Astrocyte of the cerebellum (primary cell): ENCODE measurements at places on chromosomes 11 and 22.

DNA sequence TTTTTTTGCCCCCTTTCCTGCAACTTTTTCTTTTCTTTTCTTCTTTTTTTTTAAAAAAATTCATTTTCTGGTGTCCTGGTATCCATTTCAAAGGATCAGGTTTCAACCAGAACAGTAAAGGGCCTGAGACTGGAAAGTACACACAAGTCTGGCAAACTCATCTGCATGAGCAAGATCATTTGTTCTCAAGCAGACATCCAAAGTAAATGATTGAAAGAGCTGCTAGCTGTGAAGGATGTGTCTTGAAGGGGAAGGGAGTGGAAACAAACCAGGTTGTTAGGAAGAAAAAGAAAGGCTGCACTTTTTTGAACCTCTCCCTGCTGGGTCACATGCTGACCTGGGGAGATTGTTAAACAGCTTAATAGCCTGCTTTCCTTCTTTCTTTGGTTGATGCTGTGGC, 5.3 kb downstream of the YAP1 start:
- no peak for DNase-seq

- no peak for DNase-seq
Observed at GRCh38 chr11:16408619-16409018, 52.3 kb upstream of the SOX6 start.

- DNase-seq = no peak
Observed at GRCh38 chr11:94199136-94200130, 70.8 kb downstream of the PANX1 start.

- DNase-seq = peak; percentile 36
Observed at GRCh38 chr11:46370253-46370652, 11.2 kb upstream of the MDK start.

GRCh38 chr22:20438678-20439492, 1.3 kb upstream of the SCARF2 start:
- DNase-seq = no peak

DNA sequence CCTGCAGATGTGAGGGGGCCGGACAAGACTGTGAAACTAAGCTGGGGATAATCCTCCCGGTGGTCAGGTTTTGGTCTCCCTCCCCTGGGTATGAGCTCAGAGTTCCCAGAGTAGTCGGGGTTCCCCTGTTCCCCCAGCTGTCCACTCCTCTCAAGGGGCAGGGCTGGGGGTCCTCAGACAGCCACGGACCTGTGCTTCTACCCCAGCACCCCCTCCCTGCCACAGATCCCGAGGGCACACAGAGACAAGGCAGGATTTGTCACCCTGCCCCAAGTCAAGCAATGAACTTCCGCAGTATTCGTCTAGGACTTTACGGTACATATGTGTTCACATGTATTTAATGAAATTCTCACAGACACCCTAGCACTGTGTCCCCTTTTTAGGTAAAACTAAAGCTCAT, 45.2 kb downstream of the APOL1 start:
- DNase-seq = no peak

DNA sequence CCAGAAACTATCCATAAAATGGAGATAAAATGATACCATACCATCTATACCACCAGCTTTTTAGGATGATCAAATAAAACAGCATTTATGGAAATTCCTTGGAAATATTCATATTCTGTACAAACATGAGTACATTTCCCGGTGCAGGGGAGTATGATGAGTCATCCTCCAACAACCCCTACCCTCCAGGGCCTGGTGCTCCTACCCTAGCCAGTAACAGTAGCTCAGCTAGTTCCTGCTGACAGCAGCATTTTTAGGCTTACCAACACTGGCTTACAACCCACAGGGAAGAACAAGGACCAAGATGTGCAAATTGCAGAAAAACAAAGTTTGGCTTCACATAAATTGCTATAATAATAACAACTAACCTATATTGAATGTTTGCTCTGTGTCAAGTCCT, 406.2 kb upstream of the CADM1 start:
- DNase-seq = no peak

DNA sequence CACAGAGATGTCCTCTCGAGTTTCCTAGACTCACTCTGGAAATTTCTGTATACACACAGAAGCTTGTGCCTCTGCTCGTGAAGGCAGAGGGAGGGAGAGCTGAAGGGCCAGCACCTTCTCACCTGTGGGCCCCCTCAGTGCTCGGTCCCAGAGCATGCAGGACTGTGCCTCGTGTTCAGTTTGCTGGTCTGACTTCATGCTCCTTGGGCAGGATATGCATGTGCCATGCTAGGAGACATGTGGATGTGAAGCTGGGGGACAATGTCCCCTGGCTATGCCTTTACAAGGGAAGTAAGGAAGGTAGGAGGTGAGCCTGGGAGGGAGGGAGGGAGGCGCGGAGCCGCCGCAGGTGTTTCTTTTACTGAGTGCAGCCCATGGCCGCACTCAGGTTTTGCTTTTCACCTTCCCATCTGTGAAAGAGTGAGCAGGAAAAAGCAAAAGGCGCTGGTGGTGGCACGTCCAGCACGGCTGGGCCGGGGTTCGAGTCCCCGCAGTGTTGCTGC, 22.6 kb downstream of the NEAT1 start:
- DNase-seq = no peak

GRCh38 chr11:100638648-100639047, 48.4 kb upstream of the ARHGAP42 start:
- DNase-seq = no peak

GRCh38 chr22:43734370-43735150, 77.5 kb downstream of the EFCAB6 start:
- no peak for DNase-seq

GRCh38 chr22:19727310-19728150, 4.2 kb downstream of the GP1BB start:
- DNase-seq = no peak

DNA sequence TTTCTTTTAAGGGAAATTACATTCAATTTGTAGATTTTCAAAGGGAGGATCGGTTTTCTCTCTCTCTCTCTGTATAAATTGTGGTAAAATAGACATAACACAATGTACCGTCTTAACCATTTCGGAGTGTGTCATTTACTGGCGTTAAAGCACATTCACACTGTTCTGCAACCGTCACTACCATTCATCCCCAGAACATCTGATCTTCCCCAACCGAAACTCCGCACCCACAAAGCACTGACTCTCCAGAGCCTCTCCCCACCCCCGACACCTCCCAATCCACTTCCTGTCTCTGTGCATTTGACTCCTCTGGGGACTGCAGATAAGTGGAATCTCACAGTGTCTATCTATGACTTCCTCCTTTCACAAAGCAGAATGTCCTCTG, 15.9 kb upstream of the GRAMD4 start:
- DNase-seq = no peak

GRCh38 chr11:122731500-122731913, 76.0 kb downstream of the UBASH3B start:
- DNase-seq = no peak

GRCh38 chr11:79179087-79179486, 261.7 kb downstream of the TENM4 start:
- DNase-seq = no peak

- no peak for DNase-seq
Observed at GRCh38 chr22:20061481-20061861, 18.6 kb upstream of the DGCR8 start.

GRCh38 chr22:46977656-46978343, 215.3 kb downstream of the TBC1D22A start:
- DNase-seq = no peak

DNA sequence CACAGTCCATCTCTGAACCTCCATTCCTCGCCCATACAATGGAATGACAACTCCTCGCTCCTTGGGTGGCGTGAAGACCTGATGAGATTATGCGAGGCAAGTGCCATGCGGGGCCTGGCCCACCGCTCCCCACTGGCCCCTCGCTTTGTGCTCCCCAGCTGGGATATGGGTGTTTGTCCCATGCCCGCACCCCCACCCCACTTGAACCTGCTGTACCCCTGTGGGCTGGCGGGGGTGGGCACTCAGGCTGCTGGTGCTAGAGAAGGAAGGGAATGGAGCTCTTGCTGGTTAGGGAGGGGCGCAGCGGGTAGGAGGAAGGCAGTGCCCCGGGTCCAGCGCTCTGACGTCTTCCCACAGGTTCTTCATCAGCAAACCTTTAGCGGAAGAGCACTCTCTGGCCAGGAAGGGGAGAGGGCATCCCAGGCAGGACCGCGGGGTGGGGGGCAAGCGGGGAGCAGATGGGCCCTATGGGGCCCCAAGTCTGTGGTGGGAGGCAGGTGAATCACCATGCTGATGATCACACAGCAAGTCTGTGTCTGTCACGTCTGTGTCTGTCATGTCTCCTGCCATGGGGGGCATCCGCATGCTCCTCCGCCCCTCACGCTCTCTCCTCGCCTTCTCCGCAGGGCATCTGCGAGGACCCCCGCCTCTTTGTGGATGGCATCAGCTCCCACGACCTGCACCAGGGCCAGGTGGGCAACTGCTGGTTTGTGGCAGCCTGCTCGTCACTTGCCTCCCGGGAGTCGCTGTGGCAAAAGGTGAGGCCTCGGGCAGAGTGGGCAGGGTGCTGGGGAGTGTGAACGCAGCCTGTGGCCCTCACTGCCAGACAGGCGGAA, 9.4 kb upstream of the OMP start:
- no peak for DNase-seq

- no peak for DNase-seq
Observed at GRCh38 chr11:32374261-32374711, 61.1 kb downstream of the WT1 start.

GRCh38 chr11:29019960-29020683, 911.9 kb downstream of the METTL15 start:
- peak; percentile 4 for DNase-seq

DNA sequence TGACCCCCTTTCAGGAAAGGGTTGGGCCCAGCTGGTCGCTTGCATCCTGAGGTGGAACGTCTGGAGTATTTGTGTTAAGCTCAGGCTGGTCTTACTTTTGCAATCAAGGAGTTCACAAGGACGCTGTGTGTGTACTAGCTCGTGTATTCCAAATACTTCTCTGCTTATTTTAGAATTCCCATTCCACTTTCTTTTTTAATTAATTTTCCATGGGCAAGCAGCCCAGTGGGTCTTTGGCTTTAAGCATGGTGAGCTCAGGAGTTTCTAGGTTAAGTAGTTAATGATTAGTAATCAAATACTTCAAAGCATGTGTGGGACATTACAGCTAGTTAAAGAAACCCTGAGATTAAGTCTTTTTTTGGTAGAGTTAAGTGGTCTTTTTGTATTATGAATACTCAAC, 68.6 kb downstream of the CSNK2A3 start:
- DNase-seq = no peak

DNA sequence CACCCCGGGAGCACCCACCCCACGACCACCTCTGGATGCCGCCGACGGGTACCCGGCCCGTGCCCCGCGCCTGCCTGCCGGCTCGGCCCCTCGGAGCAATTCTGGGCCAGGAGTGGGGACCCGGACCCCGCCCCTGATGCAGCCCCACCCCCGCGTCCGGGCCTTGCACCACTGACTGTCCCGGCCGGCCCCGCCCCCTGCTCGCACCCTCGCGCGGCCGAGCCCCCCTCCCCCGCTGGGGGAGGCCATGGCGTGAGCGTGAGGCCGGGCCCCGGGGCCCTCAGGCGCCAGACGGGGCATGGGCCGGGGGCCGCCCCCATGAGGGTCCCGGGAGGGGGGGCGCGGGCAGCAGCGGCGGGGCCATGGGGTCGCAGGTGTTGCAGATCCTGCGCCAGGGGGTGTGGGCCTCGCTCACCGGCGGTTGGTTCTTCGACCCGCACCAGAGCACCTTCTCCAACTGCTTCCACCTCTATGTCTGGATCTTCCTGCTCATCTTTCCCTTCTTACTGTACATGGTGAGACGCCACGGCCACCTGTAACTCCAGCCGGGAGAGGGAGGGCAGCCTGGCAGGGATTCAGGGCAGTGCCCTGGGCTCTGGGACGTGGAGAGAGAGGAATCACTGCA, 486 bp downstream of the PCNX3 start:
- no peak for DNase-seq

- no peak for DNase-seq
Observed at GRCh38 chr11:36377759-36378564, 81.9 kb downstream of the PRR5L start.

- no peak for DNase-seq
Observed at GRCh38 chr11:118311518-118311917, 7.0 kb downstream of the CD3E start.

DNA sequence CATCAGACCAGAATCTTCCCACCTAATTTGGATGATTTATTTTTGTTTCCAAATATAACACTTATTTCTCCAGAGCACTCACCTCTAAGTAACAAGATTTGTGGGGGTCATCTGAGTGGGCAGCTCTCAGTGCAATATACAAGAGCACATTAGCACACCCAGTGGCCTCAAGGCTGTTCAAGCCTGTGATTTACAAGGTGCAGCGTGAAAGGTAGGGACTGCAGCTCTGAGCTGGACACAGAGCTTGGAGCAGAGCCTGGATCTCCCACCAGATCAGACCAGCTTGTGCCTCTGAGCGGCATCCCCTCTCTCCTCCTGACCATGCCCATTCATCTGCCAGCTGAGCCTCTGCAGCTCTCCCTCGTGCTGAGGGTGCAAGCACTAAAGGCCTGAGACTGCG, 323.3 kb upstream of the ZC3H12C start:
- no peak for DNase-seq

DNA sequence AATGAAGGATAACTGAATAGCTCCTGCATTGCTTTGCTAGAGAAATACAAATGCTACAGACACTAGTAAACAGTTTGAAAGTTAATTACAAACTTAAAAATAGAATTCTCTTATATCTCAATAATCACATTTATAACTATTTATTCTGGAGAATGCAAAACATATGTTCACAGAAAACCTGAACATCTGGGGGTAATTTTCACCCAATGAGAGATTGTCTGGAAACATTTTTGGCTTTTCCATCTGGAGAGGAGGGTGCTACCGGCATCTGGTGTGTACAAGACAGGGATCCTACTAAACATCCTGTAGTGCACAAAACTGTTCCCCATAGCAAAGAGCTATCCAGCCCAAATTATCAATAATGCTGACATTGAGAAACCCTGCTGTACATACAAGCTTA, 378.4 kb upstream of the CHORDC1 start:
- no peak for DNase-seq

GRCh38 chr11:30489076-30489475, 97.1 kb downstream of the MPPED2 start:
- no peak for DNase-seq

- no peak for DNase-seq
Observed at GRCh38 chr11:36469063-36469462, 41.0 kb downstream of the TRAF6 start.

DNA sequence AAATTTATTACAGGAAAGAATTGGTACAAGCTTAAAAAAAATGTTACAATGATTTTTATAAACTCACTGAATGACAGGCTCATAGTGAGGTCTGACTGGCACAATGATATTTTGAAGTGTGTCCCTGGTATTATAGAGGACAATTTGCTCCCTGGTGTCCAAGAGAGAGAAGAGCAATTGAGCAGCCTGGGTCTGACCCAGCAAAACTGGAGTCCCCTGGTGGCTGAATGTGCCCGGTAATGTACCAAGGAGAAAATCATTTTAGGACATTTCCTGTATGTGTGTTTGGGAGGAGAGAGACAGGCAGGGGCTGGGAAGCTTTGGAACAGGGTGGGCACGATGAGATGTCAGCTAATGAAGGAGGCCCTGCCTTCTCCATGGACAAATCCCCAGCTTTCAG, 125.3 kb downstream of the APOL5 start:
- DNase-seq = no peak

- no peak for DNase-seq
Observed at GRCh38 chr11:8315954-8316353, 52.3 kb upstream of the LMO1 start.

GRCh38 chr11:102120437-102120973, 10.3 kb downstream of the YAP1 start:
- DNase-seq = no peak
